Activated CD4-positive, alpha-beta T cell treated with anti-CD3 and anti-CD28 coated beads, Interleukin-2, amount 50 U/mL, for 1 hour (primary cell): ENCODE measurements at places on chromosomes 2 and 18.
A peak's percentile ranks its signal among the peaks of the same experiment; 100 is the strongest.

DNA sequence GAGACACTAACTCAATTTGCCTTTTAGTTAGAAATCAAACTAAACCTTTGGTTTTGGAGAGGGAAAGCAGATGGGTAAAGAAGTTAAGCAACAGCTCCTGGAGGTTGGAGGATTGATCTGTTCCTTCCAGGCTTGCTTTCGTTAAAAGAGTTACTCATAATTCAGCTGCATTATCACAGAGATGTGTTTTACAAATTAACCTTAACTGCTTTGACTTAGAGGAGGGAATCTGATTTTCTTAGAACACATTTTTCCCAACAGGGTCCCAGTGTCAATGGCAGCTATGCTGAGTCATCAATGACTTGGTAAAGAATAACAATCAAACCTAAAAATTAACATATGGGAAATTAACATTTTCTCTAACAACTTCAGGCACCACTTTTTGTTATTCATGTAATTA is 113.4 kb downstream of the COPS8 start:
- no peak for DNase-seq

DNA sequence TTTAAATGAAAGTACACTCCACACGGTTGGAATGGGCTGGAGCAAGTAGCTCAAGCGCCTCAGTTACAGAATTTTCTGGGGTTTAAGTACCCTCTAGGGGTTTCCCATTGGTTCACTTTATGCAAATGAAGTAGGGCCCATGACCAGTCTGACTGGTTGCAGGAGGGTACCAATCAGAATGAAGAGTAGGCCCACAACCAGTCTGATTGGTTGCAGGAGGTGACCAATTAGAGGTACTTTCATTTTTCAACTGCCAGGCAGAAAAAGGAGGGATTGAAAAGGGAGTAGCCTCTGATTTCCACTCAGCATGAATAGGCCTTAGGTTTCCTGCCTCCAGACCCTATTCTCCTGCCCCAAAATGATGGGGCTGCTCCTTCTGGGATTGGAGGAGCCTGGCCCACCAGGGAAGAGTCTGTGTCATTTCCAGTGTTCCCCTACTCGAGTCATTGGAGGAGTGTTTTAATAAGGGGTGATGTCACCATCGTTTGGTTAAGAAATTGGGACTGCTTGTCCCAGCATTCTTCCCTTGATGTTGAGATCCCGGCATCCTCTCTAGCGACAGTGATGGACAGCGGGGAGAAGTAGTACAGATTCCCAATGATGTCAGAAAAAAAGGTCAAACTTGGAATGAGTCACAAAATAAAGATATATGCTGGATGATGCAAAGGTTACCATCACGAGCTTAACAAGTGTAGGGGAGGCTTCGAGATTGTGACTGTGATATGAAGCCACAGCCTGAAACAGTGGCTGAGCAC is 210.4 kb downstream of the SH3BP4 start:
- no peak for DNase-seq

GRCh38 chr2:64277101-64277849 is 133.1 kb upstream of the PELI1 start:
- no peak for DNase-seq

DNA sequence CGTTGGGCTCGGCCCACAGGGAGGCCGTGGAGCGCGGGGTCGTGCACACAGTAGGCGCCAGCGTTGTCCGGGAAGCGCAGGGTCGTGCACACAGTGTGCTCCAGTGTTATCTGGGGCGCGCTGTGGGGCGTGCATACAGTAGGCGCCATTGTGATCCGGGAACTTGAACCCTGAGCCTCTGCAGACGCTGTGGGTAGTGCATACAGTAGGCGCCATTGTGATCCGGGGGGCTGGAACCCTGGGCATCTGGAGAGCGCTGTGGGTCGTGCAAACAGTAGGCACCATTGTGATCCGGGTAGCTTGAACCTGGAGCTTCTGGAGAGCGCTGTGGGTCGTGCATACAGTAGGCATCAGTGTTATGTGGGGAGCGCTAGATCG is 793 bp downstream of the ZNF236 start:
- no peak for DNase-seq

- no peak for DNase-seq
These were observed 416.1 kb upstream of the ETAA1 start for GRCh38 chr2:66981074-66981473.

- no peak for DNase-seq
These were observed 91.2 kb upstream of the CREB1 start for GRCh38 chr2:207438414-207439126.

GRCh38 chr2:174495365-174496012 is 8.7 kb upstream of the GPR155 start:
- no peak for DNase-seq

- peak; percentile 39 for DNase-seq
These were observed 13.2 kb downstream of the SERPINE2 start for GRCh38 chr2:224025874-224026273.

DNA sequence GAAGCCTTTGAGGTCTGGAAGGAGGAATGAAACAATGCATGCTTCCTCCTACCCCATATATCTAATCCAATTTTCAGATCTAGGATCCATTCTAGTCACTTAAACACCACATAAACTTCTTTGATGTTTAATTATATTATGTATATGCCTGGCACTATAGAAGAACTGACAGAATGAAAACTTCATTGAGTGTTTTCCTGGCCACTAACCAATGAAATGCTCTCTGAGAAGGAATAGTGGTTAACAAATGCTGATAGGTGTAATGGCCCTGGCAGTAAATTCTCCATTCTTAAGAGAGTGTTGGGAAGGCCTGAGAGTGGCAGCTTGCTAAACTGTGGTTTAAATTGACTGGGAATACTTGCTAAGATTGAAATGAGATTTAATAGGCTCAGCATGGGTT is 710.0 kb downstream of the LRRTM4 start:
- no peak for DNase-seq

DNA sequence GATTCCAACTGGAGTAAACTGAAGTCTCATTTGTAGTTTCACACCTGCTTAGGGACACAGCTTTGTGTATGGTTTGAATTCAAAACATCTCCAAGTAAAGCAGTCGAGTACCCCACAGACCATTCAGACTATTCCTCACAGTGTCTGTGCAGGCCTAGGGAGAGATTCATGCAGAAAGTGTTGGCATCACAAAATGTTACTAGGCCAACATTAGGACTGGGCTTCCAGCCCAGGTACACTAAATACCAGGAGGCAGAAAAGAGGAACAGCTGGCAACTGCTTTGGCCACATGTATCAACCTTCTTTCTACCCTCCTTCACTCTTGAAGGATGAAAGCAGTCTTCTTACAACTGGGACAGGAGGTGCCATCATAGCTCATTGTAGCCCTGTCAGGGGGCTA is 270.4 kb upstream of the TMEFF2 start:
- DNase-seq, result no peak

GRCh38 chr2:12169721-12170120 is 423.3 kb downstream of the LPIN1 start:
- peak; percentile 13 for DNase-seq

- no peak for DNase-seq
These were observed 402.0 kb downstream of the ALK start for GRCh38 chr2:29519338-29519925.

- no peak for DNase-seq
These were observed 272.6 kb upstream of the ERBB4 start for GRCh38 chr2:212811036-212811805.

- no peak for DNase-seq
These were observed 2.4 kb downstream of the NFE2L2 start for GRCh38 chr2:177262092-177262491.

DNA sequence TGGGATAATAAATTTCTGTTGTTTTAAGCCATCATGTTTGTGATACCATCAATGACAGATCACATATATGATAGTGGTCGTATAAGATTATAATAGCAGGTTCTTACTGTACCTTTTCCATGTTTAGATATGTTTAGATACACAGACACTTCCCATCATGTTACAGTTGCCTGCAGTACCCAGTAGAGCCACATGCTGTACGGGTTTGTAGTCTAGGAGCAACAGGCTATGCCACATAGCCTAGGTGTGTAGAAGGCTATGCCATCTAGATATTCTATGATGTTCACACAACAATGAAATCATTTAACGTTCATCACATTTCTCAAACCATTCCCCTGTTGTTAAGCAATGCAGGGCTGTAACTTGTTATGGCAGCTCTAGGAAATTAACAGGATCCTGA is 132.9 kb upstream of the SH3BP4 start:
- no peak for DNase-seq

GRCh38 chr2:229244975-229245374 is 26.1 kb downstream of the PID1 start:
- no peak for DNase-seq

- no peak for DNase-seq
These were observed 346.6 kb upstream of the KCNH7 start for GRCh38 chr2:163185160-163185559.
